T-helper 2 cell treated with Interferon-gamma antibody and Interleukin-4, amounts not matched to agents 5 μg/mL and 100 μg/mL, for 36 hours (primary cell): ENCODE measurements at places on chromosomes 11 and 22.

- no peak for DNase-seq
Observed at GRCh38 chr11:111312076-111312475, 13.7 kb downstream of the POU2AF3 start.

GRCh38 chr11:45208135-45208534, 61.7 kb downstream of the PRDM11 start:
- no peak for DNase-seq

DNA sequence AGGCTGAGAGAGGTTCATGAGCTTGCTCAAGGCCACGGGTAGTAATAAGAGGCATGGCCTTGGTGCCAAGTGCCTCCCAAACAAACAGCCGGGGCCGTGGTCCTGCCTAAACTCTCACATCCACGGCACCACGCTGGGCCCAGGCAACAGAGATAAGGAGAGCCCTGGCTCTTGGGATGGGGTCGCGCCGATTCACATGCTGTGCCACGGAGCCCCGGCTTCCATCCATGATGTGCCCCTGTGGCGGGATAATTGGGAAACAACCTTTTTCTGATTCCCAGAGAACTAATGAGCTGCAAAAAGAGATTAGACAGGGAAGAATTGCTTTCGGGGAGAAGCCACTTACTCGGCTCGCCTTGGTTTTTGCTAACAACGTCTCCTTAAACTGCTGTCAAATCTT, 22.0 kb downstream of the TP53AIP1 start:
- DNase-seq, result no peak

GRCh38 chr22:47155131-47155885, 392.9 kb downstream of the TBC1D22A start:
- no peak for DNase-seq

DNA sequence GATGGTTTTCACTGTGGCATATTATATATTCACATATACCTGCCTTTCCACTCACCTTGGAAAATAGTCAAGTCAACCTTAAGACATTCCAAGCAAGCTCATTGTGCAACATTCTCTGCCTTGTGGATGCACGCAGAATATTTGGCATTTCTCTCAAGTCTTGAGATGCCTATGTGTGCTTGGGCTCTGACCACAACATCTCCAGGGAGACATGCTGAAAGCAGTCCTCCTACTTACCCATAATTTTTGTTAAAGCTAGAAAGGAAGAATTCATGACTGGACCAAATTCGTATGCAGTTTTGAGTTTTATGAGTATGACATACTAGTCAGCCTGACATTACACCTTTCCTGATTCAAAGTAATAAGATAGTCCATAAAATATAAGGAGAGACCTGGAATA, 684.0 kb downstream of the OPCML start:
- no peak for DNase-seq

GRCh38 chr22:17319546-17319945, 49.7 kb upstream of the CECR2 start:
- no peak for DNase-seq

GRCh38 chr11:87230995-87231394, 193.3 kb downstream of the TMEM135 start:
- no peak for DNase-seq

DNA sequence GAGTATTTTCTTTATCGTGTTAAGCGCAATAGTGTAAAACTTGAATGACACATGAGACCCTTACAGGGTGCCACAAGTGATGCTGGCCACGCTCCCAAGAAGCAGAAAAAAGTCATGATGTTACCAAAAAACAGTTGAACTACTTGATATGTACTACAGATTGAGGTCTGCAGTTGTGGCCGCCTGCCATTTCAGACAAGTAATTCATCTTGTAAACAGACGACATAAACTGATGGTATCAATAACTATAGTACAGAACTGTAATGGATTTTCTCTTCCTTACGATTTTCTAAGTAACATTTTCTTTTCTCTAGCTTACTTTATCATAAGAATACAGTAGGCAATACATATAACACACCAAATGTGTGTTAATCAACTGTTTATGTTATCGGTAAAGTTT, 5.5 kb downstream of the CD59 start:
- no peak for DNase-seq
